ENCODE measurements at places on chromosomes 11 and 22.

GRCh38 chr11:48107188-48107704 lies 109.4 kb upstream of the OR4B1 start:
- DNase-seq, result no peak

GRCh38 chr11:124896071-124896750 lies 1.5 kb downstream of the ROBO4 start:
- DNase-seq, result no peak

GRCh38 chr11:35274909-35275785 lies 136.2 kb downstream of the CD44 start:
- peak; percentile 15 for DNase-seq

GRCh38 chr22:43827003-43827735 lies 15.1 kb upstream of the EFCAB6 start:
- no peak for DNase-seq

GRCh38 chr11:44687388-44687787 lies 39.4 kb upstream of the TSPAN18 start:
- no peak for DNase-seq

DNA sequence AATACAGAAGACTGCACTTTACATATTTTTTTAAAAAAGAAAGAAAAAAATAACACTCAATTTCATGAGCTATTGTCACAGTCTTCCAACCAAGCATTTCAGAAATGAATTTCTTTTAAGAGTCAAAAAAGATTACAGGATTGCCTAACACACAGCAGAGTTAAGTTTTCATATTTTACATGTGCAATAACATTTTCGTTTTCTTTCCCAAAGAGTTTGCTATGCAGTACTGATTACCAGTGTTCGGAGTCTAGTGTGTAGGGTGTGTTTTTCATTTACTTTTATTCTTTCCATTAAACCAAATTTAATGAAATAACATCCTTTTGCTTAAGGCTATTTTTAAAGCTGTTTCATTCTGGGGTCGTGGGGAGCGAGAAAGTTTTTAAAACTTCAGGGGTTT lies 53.2 kb downstream of the MN1 start:
- no peak for DNase-seq

DNA sequence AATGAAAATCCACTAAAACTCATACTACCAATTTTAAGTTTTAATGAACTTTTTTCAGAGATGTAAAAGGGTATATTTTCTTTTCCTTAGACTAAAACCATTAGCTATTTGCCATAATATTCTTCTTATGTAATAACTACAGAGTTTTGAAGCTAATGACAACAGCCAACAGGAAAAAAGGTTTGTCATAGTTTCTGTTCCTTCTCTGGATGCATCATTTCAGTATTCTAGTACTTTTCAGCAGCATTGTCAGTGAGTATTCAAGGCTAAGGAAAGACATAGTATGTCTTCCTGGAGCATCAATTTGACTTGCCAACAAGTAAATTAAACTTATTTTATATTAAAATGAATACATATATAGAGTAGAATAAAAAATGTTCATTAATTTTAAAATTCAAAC lies 166.0 kb downstream of the METTL15 start:
- no peak for DNase-seq

DNA sequence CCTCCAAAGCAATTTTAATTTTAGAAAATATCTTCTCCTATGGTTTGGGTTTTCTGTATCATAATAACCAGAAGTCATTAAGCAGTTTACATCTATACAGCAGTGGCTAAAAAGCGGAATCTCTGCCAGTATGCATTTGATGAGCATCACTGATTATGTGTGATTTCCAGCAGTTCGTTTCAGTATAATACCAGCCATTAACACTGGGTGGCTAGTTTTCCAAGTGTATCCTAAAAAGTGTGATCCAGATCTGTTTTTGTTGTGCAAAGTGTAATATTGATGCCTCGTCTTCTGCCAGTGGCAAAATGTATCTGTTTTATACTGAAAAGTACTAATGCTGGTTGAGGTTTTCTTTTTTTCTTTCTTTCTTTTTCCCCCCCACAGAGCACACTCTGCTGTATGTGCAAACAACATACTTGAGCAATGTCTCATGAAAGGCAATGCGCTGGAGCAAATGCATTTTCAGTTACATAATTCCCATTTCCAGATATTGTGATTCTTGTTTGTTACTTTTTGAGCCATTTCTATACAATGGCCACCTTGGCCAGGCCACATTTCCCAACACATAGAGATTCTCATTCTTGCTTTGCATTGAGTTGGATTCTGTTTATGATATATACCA lies 64.2 kb downstream of the SLC36A4 start:
- no peak for DNase-seq

GRCh38 chr11:130598433-130598832 lies 150.0 kb downstream of the ADAMTS15 start:
- no peak for DNase-seq

GRCh38 chr11:9060700-9061111 lies 30.7 kb downstream of the SCUBE2 start:
- no peak for DNase-seq

DNA sequence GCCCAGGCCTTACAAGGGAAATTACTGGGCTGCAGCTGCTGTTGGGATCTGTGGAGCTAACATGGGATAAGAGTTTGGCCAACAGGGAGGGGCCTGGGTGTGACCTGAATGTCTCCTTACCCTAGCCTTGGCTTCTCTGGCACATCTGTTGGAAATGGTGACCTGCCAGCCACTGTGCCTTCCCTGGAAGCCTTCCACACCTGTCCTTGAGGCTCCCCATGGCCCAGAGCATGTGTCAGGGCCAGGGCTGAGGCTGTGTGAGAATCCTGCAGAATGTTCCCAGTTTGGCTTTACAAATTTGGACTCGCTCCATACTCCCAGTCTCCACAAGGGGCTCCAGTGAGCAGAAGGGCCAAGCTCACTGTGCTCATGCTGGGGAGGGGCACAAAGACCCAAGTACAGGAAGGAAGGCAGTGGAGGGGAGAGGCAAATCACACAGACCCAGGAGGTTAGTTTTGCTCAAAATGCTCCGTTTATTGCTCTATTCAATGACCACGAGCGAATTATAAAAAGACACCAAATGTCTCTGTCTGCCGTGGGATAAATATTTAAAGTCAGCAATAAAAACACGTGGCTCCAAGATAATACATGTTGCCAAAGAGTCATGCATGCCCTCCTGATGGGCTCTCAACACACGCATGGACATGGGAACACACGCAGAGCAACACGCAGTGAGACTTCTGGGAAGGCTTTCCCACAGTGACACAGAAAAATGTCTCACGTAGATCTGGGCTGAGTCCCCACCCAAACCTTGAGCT lies 1.7 kb upstream of the IGSF22 start:
- no peak for DNase-seq

- no peak for DNase-seq
Observed at GRCh38 chr11:72787216-72788104, 6.4 kb downstream of the STARD10 start.

Measured in NCI-H1694 treated with DMSO at 0.1 percent for 48 hours (cell line).